Upper lobe of left lung (tissue), 6 donors: ENCODE measurements at places on chromosomes 1 and 21. TPM values are rescaled to one million over a fixed set of nuclear protein-coding genes. Genes with fewer than 3 reads are reported as not detected.

The MAP3K21 gene
- 11.9 TPM for total RNA-seq

The RGS1 gene
- total RNA-seq = 96.0 TPM

The AMY1A gene
- not detected for total RNA-seq

The LCK gene
- 6.1 TPM for total RNA-seq

The TRAF5 gene
- total RNA-seq = 4.6 TPM

The GBP6 gene
- 0.30 TPM for total RNA-seq

DNA sequence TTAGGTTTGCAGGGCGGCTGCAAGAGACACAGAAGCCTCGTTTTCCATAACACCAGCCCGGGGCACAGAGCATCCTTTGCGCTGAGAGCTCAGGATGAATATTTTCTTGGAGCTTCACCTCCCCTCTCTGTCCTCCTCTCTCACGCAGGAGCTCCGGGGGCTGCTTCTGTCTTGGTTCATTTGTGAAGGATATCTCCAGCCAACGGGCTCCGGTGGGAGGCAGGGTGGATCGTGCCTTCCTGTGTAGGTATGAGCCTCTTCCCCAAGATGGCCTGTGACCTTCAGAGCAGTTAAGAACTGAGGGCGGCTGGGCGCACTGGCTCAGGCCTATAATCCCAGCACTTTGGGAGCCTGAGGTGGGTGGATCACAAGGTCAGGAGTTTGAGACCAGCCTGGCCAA lies 319.0 kb upstream of the C1orf174 start:
- no peak for DNase-seq
- no peaks in the 10 kb centered on the region for H3K4me1 ChIP-seq
- H3K27ac ChIP-seq = no peak overlapping the region

GRCh38 chr1:182071924-182072323 lies 10.4 kb upstream of the ZNF648 start:
- H3K27ac ChIP-seq = no peak overlapping the region
- no peaks in the 10 kb centered on the region for H3K27me3 ChIP-seq
- no peaks in the 10 kb centered on the region for H3K4me1 ChIP-seq
- no peaks in the 10 kb centered on the region for H3K36me3 ChIP-seq
- no peak overlapping the region for H3K4me3 ChIP-seq
- no peak for DNase-seq

GRCh38 chr21:39016740-39017315 lies 166.4 kb downstream of the PSMG1 start:
- DNase-seq = peak; percentile 78
- H3K36me3 ChIP-seq = no peaks in the 10 kb centered on the region
- H3K4me3 ChIP-seq = no peak overlapping the region
- no peaks in the 10 kb centered on the region for H3K27me3 ChIP-seq

GRCh38 chr1:106753066-106753465 lies 303.4 kb upstream of the PRMT6 start:
- H3K27ac ChIP-seq = no peak overlapping the region
- H3K36me3 ChIP-seq = no peaks in the 10 kb centered on the region
- no peak overlapping the region for H3K4me3 ChIP-seq
- DNase-seq = no peak
- no peaks in the 10 kb centered on the region for H3K27me3 ChIP-seq

DNA sequence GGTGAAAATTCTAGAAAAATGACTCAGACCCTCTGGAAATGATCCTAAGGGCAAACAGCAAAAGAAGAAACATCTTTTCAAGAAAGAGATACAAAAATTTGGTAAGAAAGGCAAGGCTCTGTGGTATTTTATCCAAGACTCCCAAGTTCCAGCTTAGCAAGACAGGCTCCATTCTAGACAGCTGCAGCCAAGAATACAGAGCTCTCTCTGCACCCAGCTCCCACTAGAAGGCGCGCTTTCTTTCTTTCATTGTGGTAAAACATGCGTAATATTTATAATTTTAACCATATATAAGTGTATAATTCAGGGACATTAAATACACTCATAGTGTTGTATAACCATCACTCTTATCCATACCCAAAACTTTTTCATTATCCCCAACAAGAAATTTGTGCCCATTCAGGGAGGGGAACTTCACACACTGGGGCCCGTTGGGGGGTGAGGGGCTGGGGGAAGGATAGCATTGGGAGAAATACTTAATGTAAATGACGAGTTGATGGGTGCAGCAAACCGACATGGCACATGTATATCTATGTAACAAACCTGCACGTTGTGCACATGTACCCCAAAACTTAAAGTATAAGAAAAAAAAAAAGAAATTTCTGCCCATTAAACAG lies 2.2 kb upstream of the HFM1 start:
- no peaks in the 10 kb centered on the region for H3K36me3 ChIP-seq
- no peak for DNase-seq
- H3K4me3 ChIP-seq = no peak overlapping the region
- H3K27me3 ChIP-seq = no peaks in the 10 kb centered on the region

- H3K27ac ChIP-seq = peak overlapping the region; percentile 53
- H3K36me3 ChIP-seq = no peaks in the 10 kb centered on the region
- H3K4me3 ChIP-seq = peak overlapping the region; percentile 85
- no peaks in the 10 kb centered on the region for H3K27me3 ChIP-seq
- peak; percentile 81 for DNase-seq
Observed at GRCh38 chr1:90850181-90850897, 133.2 kb upstream of the BARHL2 start.

DNA sequence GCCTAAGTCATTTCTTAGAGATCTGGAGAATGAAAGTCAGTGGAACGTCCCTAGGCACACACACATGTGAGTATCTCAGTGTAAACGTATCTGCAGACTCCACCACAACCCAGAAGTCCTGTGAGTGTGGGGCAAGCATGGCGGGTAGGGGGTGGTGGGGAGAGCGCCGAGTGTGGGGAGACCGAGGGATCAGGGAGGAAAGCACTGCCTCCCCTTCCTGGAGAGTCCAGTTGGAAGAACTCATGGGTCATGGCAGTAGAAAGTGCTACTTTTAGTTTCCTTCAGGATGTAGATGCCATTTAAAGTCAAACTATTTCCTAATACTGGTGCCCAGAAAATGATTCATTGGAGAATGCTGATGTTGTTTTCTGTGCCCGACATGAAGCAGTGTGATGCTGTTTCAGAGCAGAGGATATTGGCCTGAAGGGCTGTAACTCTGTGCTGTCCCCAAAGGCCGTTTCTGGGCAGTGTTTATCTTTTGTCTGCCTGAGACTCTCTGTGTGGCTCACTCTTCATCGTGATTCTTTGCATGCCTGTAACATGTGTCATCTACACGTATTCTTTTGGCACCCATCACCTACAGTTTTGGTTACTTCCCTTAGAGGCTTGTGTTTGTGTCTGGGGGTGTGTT lies 45.7 kb upstream of the TSPAN2 start:
- no peak for DNase-seq
- no peaks in the 10 kb centered on the region for H3K27me3 ChIP-seq
- no peak overlapping the region for H3K27ac ChIP-seq
- H3K36me3 ChIP-seq = no peaks in the 10 kb centered on the region

DNA sequence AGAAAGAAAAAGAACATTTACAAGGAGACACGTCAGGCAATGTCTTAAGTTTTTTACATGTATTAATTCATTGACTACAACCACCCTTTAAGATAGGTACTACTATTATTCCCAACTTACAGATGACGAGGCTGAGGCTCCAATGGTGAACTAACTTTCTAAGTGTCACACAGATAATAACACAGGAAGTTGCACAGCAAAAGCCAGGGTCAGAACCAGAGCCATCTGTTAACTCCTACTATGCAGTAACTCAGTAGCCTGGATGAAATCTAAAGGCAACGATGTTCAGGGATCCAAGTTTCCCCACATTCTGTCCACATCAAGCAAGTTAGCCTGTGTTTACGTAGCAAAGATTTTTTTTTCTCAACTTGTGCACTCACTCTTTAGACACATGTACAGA lies 371.7 kb downstream of the PTPRC start:
- no peak overlapping the region for H3K4me3 ChIP-seq
- no peak for DNase-seq
- H3K4me1 ChIP-seq = no peaks in the 10 kb centered on the region

DNA sequence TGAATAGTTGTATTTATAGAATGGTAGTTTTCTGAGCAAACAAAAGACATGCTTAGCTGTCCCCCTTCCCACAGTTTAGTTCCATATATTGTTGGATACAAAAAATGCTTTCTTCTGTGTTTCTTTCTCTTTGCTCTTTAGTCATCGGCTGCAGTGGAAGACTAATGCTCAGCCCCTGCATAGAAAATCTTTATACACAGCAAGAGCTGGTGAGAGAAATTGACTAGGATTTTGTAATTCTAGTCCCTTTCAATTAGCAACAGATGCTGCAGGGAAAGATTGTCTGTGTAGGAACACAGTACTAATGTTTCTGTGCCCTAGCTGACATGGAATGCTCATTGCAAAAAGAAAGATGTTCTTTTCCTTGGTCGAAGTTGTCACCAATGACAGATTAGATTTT lies 200.9 kb downstream of the RPS6KC1 start:
- no peaks in the 10 kb centered on the region for H3K27me3 ChIP-seq
- no peak overlapping the region for H3K27ac ChIP-seq
- no peak for DNase-seq
- H3K36me3 ChIP-seq = no peaks in the 10 kb centered on the region

GRCh38 chr1:19918057-19918456 lies 5.4 kb downstream of the PLA2G2E start:
- no peaks in the 10 kb centered on the region for H3K27me3 ChIP-seq
- no peak overlapping the region for H3K4me3 ChIP-seq
- peaks cover 6% of the 10 kb centered on the region for H3K36me3 ChIP-seq
- DNase-seq = peak; percentile 58

GRCh38 chr1:93607814-93608186 lies 73.8 kb downstream of the BCAR3 start:
- H3K27ac ChIP-seq = no peak overlapping the region
- H3K36me3 ChIP-seq = no peaks in the 10 kb centered on the region
- H3K4me1 ChIP-seq = peaks cover 18% of the 10 kb centered on the region
- no peak overlapping the region for H3K4me3 ChIP-seq
